Temporal lobe (tissue), 4 donors: ENCODE measurements at places on chromosomes 1 and 21. TPM values are rescaled to one million over a fixed set of nuclear protein-coding genes. Genes with fewer than 3 reads are reported as not detected.

SNX7 gene
- total RNA-seq, result 95.1 TPM

CD5L gene
- 0.49 TPM for total RNA-seq

INAVA gene
- total RNA-seq, result 0.98 TPM

BEND5 gene
- total RNA-seq, result 12.0 TPM

MR1 gene
- 0.49 TPM for total RNA-seq

S100A7 gene
- total RNA-seq, result not detected

LENEP gene
- not detected for total RNA-seq

HHAT gene
- 1.5 TPM for total RNA-seq

CCDC30 gene
- 12.0 TPM for total RNA-seq

KRTAP13-1 gene
- total RNA-seq, result not detected

FAM78B gene
- total RNA-seq, result 6.6 TPM

PLA2G5 gene
- total RNA-seq, result 0.49 TPM

PLEKHN1 gene
- total RNA-seq, result not detected

KRTAP19-3 gene
- total RNA-seq, result not detected

SDF4 gene
- total RNA-seq, result 23.8 TPM

NR1I3 gene
- total RNA-seq, result under 0.01 TPM

LCE1D gene
- total RNA-seq, result not detected

SPRR2A gene
- total RNA-seq, result not detected

TRIM67 gene
- total RNA-seq, result 46.7 TPM

CLCA4 gene
- total RNA-seq, result not detected

AADACL4 gene
- total RNA-seq, result not detected

PLEKHA6 gene
- 10.3 TPM for total RNA-seq

SPAG17 gene
- total RNA-seq, result 2.5 TPM

UMODL1 gene
- total RNA-seq, result not detected

KIF14 gene
- total RNA-seq, result 1.5 TPM

GBP7 gene
- not detected for total RNA-seq

LRRC38 gene
- under 0.01 TPM for total RNA-seq

PLD5 gene
- 2.7 TPM for total RNA-seq

ACBD6 gene
- 44.0 TPM for total RNA-seq

S100A12 gene
- total RNA-seq, result 1.7 TPM

SHISAL2A gene
- not detected for total RNA-seq

CORT gene
- 1.2 TPM for total RNA-seq

NBPF4 gene
- not detected for total RNA-seq

NBPF6 gene
- not detected for total RNA-seq

MXRA8 gene
- 11.3 TPM for total RNA-seq

MAP7D1 gene
- total RNA-seq, result 52.9 TPM

IL10RB gene
- 7.6 TPM for total RNA-seq

FCRL6 gene
- 0.25 TPM for total RNA-seq

GBP2 gene
- total RNA-seq, result 0.25 TPM

TCP10L gene
- 4.7 TPM for total RNA-seq

USH2A gene
- total RNA-seq, result under 0.01 TPM

NOS1AP gene
- total RNA-seq, result 9.3 TPM

LPAR3 gene
- total RNA-seq, result 0.74 TPM
